RWPE2 (cell line): ENCODE measurements at places on chromosomes 11 and 22.

DNA sequence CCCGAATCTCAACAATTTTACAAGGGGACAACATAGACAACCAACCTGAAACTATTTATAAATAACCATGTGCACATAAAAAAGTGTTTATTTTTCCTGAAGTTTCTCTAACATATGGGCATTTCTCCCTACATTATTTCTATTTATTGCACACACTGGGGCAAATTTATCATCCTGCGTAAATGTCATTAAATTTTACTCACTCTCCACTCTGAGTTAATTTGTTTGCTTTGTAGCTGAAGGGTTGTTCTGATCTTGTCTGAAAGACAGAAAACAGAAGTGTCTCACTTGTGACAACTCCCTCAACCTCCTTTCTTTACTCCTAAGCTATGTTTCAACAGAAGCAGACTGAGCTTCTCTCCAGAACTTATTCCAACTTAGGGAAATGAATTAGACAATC lies 194.2 kb downstream of the HIPK3 start:
- no peak for DNase-seq

DNA sequence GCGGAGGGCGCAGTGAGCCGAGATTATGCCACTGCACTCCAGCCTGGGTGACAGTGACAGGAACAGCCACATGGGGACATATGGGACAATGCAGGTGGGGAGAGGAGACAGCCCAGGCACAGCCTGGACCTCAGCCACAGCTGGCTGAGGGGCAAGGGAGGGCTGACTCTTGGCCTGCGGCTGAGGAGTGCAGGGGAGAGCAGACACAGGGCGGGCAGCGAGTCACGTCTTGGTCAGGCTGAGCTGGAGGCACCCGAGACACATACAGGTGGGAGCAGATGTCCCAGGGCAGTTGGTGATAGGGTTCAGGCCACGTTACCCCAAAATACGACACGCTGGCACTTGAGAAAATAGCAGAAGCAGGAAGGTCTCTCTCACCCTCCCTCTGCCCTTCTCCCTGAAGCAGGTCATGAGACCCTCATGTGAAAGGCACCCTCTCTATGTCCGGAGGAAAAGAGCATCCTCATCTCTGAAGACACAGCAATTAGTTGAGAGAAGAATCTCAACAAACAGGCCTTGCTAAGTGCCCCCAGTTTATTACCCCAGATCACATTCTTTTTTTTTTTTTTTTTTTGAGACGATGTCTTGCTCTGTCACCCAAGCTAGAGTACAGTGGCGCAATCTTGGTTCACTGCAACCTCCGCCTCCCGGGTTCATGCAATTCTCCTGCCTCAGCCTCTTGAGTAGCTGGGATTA lies 10.5 kb downstream of the KIAA0930 start:
- no peak for DNase-seq

- no peak for DNase-seq
These were observed 42.6 kb downstream of the ACER3 start for GRCh38 chr11:76903325-76903724.

GRCh38 chr11:26584818-26585217 lies 12.8 kb upstream of the MUC15 start:
- DNase-seq: no peak

GRCh38 chr11:96817482-96818399 lies 427.9 kb downstream of the JRKL start:
- no peak for DNase-seq

GRCh38 chr22:41968601-41969000 lies 642 bp upstream of the SEPTIN3 start:
- DNase-seq: no peak

GRCh38 chr22:27990451-27990840 lies 71.4 kb upstream of the PITPNB start:
- DNase-seq: no peak

DNA sequence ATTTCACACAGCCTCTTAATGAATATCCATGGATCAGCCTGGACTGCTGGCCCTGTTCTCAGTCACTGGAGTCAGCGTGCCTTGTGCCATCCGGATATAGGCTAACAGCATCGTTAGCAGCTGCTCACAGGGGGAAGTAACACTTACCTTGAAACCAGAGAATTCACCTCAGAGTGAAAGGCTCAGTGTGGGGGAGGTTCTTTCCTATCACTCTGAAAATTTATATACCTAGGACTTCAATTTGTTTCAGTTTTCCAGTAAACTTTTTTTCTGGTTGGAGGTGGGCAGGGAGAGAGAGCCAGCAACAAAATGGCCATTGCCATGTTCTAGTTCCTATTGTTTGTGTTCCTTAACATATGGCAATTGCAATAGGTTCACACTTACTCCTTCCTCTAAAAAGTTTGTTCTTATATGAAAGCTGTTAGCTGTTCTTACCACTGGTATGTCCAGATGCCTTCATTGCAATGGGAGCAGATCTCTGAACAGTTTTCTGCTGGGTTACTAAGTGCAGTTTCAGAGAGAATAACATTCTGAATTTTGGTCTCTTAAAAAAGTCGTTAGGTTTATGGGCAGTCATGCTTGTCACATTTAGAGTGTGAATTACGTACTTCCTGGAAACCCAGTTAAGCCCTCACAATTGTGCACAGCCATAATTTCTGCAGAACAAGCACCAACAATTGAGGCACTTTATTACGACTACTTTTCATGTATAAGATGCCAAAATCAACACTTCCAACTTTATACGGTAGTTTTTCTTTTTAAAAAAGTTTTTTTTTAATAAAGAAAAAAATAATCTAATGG lies 247.6 kb downstream of the CADM1 start:
- DNase-seq: no peak

DNA sequence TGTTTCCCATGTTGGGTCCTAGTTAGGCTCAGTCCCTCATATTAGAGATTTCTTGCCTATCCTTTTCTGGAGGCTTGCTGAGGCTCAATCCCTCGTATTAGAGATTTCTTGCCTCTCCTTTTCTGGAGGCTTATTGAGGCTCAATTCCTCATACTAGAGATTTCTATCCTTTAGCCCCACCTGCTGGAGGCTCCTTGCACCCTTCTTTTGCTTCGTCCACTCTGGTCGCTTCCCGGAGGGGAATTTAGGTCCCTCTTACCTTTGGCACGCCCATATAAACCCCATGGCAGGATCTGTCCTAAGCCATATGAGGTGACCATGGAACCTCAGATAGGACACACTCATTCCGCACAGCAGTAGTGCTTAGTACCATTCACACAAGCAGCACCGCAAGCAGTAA lies 15.9 kb downstream of the CYP2D6 start:
- DNase-seq: no peak
